ENCODE measurements at places on chromosomes 5 and 9.

- H3K27ac ChIP-seq = no peak overlapping the region
- DNase-seq = no peak
- H3K36me3 ChIP-seq = peaks cover 68% of the 10 kb centered on the region
- H3K27me3 ChIP-seq = no peaks in the 10 kb centered on the region
- H3K4me3 ChIP-seq = no peak overlapping the region
These were observed 37.9 kb downstream of the TENT4A start for GRCh38 chr5:6750951-6751685.

DNA sequence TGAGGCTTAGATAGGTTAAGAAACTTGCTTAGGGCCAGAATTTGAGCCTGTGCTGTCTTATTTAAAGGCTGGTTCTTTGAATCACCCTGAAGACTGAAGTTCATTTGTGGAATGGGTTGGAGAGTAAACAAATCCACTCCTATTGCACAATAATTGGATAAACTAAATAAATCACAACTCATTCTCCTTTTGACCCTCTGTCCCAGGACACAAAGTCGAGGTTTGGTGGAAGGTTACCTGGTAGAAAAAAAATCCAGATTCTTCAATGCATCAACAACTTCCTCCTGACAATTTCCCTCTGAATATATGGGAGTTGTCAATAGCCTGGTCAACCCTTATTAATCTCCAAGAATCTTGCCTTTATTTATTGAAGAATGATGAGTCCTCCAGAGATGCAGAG is 28.9 kb downstream of the TBC1D2 start:
- no peak overlapping the region for H3K4me3 ChIP-seq
- H3K27ac ChIP-seq = no peak overlapping the region
- no peaks in the 10 kb centered on the region for H3K27me3 ChIP-seq
- DNase-seq = no peak
- H3K36me3 ChIP-seq = no peaks in the 10 kb centered on the region
- H3K4me1 ChIP-seq = no peaks in the 10 kb centered on the region

DNA sequence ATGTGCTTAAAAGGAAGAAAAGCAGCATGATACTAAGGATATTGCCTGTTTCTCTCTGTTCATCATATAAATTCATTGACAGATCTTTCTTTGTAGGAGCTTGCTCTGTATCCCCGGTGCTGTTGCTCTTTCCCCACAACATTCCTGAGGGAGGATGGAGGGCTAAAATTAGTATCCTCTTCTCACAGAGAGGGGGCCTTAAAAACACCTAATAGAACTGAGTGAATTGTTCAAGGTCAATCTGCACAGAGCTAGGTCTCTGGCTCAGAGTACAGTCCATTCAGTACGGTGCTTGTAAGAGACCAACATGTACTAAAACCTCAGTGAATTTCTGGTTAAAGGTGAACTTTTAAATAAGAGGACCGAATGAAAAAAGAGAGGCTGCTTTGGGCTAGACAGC is 88.7 kb downstream of the PALM2AKAP2 start:
- peaks cover 4% of the 10 kb centered on the region for H3K4me1 ChIP-seq
- DNase-seq = no peak
- peaks cover 40% of the 10 kb centered on the region for H3K27me3 ChIP-seq
- H3K27ac ChIP-seq = no peak overlapping the region
- no peaks in the 10 kb centered on the region for H3K36me3 ChIP-seq
- H3K4me3 ChIP-seq = no peak overlapping the region

GRCh38 chr5:104541141-104541785 is 978.7 kb upstream of the NUDT12 start:
- no peaks in the 10 kb centered on the region for H3K27me3 ChIP-seq
- no peak overlapping the region for H3K4me3 ChIP-seq
- no peak overlapping the region for H3K27ac ChIP-seq
- no peak for DNase-seq
- H3K4me1 ChIP-seq = no peaks in the 10 kb centered on the region

- H3K36me3 ChIP-seq = no peaks in the 10 kb centered on the region
- H3K27ac ChIP-seq = no peak overlapping the region
- peaks cover 5% of the 10 kb centered on the region for H3K27me3 ChIP-seq
- H3K4me3 ChIP-seq = no peak overlapping the region
These were observed 611.2 kb downstream of the KIF4B start for GRCh38 chr5:155624597-155625241.

GRCh38 chr9:18423791-18424531 is 50.0 kb upstream of the ADAMTSL1 start:
- no peak for DNase-seq
- no peak overlapping the region for H3K27ac ChIP-seq
- H3K27me3 ChIP-seq = no peaks in the 10 kb centered on the region
- no peaks in the 10 kb centered on the region for H3K4me1 ChIP-seq
- no peak overlapping the region for H3K4me3 ChIP-seq

DNA sequence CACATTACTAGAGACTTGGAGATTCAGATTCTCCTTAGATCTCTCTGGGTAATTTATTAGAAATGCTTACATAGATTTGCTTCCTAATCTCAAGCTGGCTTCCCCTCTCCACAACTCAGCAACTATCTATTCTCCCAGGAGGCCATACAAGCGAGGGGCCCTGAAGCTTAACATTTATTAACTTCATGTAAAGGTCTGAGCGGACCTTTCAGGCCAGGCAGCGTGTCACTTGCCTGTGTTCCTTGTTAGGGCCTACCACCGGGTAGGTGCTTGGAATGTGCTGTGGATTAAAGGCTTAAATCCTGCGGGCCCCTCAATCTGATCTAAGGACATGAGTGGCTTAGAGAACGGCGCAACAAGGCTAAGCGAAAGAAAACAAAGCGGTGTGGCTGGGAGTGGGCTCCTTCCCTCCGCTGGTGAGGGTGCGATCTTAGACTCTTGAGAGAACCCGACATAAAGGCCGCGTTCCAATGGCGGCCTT is 712 bp upstream of the HSPA4 start:
- peaks cover 9% of the 10 kb centered on the region for H3K36me3 ChIP-seq
- no peaks in the 10 kb centered on the region for H3K27me3 ChIP-seq
- peak overlapping the region; percentile 95 for H3K4me3 ChIP-seq
- peaks cover 20% of the 10 kb centered on the region for H3K4me1 ChIP-seq
- H3K27ac ChIP-seq = peak overlapping the region; percentile 99

DNA sequence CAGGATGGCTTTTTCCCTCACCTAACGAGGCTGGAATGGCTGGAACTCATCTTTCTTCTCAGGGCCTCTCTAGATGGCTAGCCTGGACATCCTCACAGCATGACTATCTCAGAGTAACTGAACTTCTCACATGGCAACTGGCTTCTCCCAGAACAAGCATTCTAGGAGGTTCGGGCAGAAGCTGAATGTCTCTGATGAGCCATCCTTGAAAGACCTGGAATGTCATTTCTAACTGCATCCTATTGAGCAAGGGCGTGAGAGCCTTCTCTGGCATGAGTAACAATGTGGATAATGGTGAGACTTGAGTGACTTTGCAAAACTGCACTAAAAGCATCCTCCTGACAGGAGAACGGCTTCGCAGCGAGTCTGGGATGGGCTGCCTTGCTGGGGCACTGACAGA is 487.7 kb downstream of the MAT2B start:
- no peak overlapping the region for H3K4me3 ChIP-seq
- DNase-seq = no peak
- no peaks in the 10 kb centered on the region for H3K36me3 ChIP-seq
- no peak overlapping the region for H3K27ac ChIP-seq
- H3K4me1 ChIP-seq = no peaks in the 10 kb centered on the region

GRCh38 chr9:110337727-110338126 is at the start of gene TXNDC8:
Gene TXNDC8, minus strand, starts transcription at chr9:110337863.
- H3K36me3 ChIP-seq = no peaks in the 10 kb centered on the region
- H3K4me1 ChIP-seq = peaks cover 2% of the 10 kb centered on the region
- no peak within 1 kb of the TSS for H3K27ac ChIP-seq
- DNase-seq = no peak
- no peak within 1 kb of the TSS for H3K4me3 ChIP-seq

DNA sequence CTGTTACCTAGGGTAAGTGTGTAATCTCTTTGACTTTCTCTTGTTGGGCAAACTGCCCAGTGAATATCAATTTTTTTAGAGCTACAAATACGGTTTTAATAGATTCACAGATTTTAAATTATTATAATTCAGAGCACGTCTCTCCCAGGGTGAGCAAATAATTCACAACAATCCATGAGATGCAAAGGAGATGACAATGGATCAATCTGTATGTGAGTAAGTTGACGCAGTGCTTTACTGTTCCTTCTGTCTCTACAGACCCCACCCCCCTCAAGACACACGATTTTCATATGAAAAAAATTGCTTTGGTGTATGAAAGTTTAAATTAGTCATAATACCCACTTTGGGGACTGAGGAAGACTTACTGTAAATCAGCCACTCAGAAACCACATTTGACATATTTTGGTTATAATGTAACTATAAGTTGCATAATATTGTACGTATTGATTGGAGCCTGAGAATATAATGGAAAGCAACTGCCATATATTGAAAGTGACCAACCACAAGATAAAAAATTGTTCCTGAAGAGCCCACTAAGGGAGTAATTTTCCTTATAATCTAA is 201.7 kb downstream of the BNC2 start:
- no peaks in the 10 kb centered on the region for H3K36me3 ChIP-seq
- H3K27me3 ChIP-seq = no peaks in the 10 kb centered on the region
- DNase-seq = no peak
- no peak overlapping the region for H3K27ac ChIP-seq
- no peak overlapping the region for H3K4me3 ChIP-seq
- H3K4me1 ChIP-seq = no peaks in the 10 kb centered on the region

GRCh38 chr5:113487416-113487780 is 855 bp downstream of the MCC start:
- H3K4me3 ChIP-seq = peak overlapping the region; percentile 76
- peaks cover 81% of the 10 kb centered on the region for H3K27me3 ChIP-seq
- H3K27ac ChIP-seq = no peak overlapping the region
- no peak for DNase-seq
- peaks cover 8% of the 10 kb centered on the region for H3K36me3 ChIP-seq

DNA sequence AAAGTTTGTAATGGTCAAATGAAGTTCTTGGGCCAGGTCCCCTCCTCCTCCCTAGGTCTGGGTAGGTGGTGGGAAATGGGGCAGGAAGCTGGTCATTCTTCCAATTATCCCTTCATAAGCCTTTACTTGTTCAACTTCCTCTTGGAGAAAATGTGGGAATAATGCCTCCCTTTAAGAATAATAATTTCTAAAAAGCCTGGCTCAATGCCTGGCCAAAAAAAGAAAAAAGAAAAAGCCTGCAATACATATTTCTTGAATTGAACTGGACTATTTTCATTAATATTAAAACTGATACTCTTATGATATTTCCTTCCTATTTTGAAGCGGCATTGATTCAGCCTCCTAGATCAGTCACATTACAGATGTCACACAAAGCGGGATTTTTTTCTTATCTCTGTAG is 600.9 kb downstream of the CCDC171 start:
- H3K27me3 ChIP-seq = peaks cover 6% of the 10 kb centered on the region
- H3K4me3 ChIP-seq = no peak overlapping the region
- no peak overlapping the region for H3K27ac ChIP-seq
- H3K36me3 ChIP-seq = no peaks in the 10 kb centered on the region

DNA sequence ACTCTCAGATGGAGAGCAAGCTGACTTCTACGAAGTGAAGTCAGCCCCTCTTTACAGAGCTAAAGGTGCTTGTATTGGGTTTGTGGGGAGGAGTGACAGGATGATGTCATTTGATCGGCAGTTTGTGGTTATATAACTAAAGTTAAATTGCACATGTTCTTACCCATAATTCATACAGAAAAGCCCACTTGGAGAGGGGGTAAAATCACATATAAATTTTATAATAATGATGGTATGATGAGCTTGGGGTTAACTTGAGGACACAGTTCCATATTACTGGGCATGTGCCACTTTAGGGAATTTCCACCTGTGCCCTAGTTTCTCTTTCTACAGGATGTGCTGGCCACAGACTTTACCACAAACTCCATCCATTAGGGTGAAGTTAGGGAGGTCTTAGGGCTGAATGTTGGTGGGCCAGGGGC is 1178.6 kb upstream of the CDH9 start:
- H3K4me3 ChIP-seq = no peak overlapping the region
- H3K27ac ChIP-seq = no peak overlapping the region
- no peaks in the 10 kb centered on the region for H3K36me3 ChIP-seq

- peaks cover 28% of the 10 kb centered on the region for H3K4me1 ChIP-seq
- peak overlapping the region; percentile 69 for H3K4me3 ChIP-seq
- H3K27me3 ChIP-seq = no peaks in the 10 kb centered on the region
- no peak for DNase-seq
- H3K27ac ChIP-seq = peak overlapping the region; percentile 88
These were observed 116.5 kb downstream of the GDNF start for GRCh38 chr5:37723162-37723961.

DNA sequence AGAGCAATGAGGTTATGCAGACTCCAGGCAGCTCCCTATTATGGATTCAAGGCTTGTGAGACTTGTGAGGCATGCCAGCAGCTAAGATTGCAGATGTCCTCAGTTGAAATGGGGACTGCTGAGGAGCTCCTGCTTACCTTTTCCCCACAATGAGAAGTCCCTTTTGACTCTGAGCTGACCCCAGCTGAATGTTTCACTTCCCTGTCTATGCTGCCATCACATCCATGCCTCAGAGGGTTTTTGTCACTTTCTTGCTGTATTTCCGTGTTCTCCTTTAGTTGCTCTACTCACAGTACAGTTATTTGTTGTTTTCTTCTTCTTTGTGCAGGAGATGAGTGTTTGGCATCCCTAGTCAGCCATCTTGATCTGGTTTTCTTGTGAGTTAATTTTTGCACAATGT is 18.8 kb upstream of the OR2S2 start:
- H3K4me1 ChIP-seq = peaks cover 8% of the 10 kb centered on the region
- no peaks in the 10 kb centered on the region for H3K36me3 ChIP-seq
- H3K27me3 ChIP-seq = peaks cover 73% of the 10 kb centered on the region
- H3K4me3 ChIP-seq = no peak overlapping the region

GRCh38 chr5:89535411-89535810 is 652.4 kb upstream of the MEF2C start:
- H3K4me3 ChIP-seq = no peak overlapping the region
- no peaks in the 10 kb centered on the region for H3K27me3 ChIP-seq
- H3K36me3 ChIP-seq = no peaks in the 10 kb centered on the region
- no peak overlapping the region for H3K27ac ChIP-seq

DNA sequence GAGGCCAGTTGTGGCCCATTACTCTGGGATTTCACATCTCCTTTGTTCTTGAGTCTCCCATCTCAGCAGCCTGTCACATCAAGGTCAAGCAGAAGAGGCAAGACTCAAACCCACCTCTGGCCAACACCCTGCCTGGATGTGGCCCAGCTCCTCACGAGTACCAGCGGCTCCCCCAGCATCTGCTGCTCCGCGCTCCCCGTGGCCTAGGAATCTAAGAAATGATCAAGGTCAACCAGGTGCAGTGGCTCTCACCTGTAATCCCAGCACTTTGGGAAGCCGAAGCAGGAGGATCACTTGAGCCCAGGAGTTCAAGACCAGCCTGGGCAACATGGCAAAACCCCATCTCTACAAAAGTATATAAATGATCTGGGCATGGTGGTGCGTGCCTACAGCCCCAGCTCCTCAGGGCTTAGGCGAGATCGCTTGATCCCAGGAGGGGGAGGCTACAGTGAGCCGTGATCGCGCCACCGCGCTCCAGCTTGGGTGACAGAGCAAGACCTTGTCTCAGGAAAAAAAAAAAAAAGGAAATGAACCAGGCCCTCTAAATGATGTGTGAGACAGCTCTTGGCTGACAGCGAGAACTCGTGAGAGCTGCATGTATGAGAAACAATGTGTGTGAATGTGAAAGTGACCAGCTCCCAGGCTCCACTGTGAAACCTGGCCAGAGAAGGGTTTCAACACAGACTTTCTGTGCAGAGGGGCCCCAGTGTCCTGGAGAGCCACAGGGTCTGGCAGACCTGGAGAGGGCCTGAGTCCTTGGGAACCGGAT is 61.6 kb upstream of the ANGPTL2 start:
- H3K27me3 ChIP-seq = peaks cover 5% of the 10 kb centered on the region
- no peak overlapping the region for H3K27ac ChIP-seq
- H3K36me3 ChIP-seq = no peaks in the 10 kb centered on the region
